ENCODE measurements at places on chromosomes 2 and 18. TPM values are rescaled to one million over a fixed set of nuclear protein-coding genes. Genes with fewer than 3 reads are reported as not detected.

Gene OSR1
- 99.6 TPM for total RNA-seq

DNA sequence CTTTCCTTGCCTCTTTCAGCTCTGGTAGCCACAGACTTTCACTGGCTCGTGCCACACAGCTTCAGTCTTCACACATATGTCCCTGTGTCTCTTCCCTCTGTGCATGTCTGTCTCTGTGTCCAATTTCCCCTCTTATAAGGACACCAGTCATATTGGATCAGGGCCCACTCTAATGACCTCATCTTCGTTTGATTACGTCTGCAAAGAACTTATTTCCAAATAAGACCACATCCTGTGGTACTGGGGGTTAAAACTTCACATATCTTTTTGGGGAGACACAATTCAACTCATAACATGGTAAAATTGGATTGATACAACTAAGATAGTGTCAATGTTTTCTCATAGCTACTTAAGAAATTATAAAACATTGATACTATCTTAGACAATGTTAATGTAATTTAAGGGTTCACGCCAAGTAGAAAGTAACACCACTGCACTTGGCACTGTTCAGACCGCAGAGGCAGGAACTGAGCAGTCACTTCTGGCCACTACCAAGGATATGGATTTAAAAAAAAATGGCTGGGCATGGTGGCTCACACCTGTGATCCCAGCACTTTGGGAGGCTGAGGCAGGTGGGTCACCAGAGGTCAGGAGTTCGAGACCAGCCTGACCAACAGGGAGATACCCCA, 119.6 kb upstream of the EPAS1 start:
- DNase-seq: no peak
- H3K4me3 ChIP-seq: no peak overlapping the region
- H3K27me3 ChIP-seq: no peaks in the 10 kb centered on the region
- peaks cover 12% of the 10 kb centered on the region for H3K4me1 ChIP-seq
- H3K27ac ChIP-seq: no peak overlapping the region

GRCh38 chr2:107001062-107001461, 115.1 kb upstream of the ST6GAL2 start:
- H3K27ac ChIP-seq: no peak overlapping the region
- DNase-seq: peak; percentile 34
- no peak overlapping the region for H3K4me3 ChIP-seq
- H3K36me3 ChIP-seq: no peaks in the 10 kb centered on the region
- no peaks in the 10 kb centered on the region for H3K27me3 ChIP-seq

- no peak overlapping the region for H3K4me3 ChIP-seq
- no peaks in the 10 kb centered on the region for H3K36me3 ChIP-seq
- no peak for DNase-seq
- H3K4me1 ChIP-seq: peaks cover 14% of the 10 kb centered on the region
- no peaks in the 10 kb centered on the region for H3K27me3 ChIP-seq
These were observed 190.6 kb downstream of the TPGS2 start for GRCh38 chr18:36638224-36638623.

DNA sequence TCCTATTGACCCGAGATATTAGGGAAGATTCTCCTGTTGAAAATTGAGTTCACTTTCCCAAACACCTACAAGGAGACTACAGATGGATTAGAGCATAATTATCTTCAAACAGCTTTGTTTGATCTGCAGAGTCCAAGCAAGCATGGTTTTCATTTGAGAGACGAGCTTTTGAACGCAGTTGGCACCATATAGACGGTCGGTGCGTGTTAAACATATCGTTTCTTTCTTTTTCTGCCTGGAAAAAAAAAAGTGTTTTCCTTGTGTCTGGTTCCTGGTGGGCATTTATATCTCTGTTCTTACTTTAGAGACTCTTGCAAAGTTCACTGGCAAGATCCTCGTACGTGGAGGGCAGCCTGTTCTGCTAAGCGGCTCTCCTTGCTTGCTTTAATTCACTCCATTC, 248.9 kb downstream of the TMEM182 start:
- no peaks in the 10 kb centered on the region for H3K27me3 ChIP-seq
- no peaks in the 10 kb centered on the region for H3K4me1 ChIP-seq
- no peak overlapping the region for H3K27ac ChIP-seq
- no peak for DNase-seq

DNA sequence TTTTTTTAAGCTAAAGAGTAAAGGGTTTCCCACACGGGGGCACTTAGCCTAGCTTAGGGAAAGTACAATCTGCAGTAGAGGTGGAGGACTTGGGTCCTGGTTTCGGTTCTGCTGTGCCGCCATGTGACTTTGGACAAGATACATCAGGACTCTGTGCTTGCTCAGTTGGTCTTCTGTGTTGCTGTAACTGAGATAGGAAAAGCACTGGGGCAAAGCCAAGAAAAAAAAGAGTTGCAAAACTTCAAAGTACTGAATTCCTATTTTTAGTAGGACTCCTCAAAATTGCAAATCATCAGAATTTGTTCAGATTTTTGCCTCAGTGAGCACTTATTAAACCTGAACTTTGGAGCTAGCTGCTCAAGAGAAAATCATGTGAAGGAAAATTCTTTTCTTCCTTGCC, 96.3 kb upstream of the STON1 start:
- no peak overlapping the region for H3K4me3 ChIP-seq
- no peak for DNase-seq
- no peaks in the 10 kb centered on the region for H3K4me1 ChIP-seq
- H3K27me3 ChIP-seq: no peaks in the 10 kb centered on the region
- no peak overlapping the region for H3K27ac ChIP-seq
- H3K36me3 ChIP-seq: no peaks in the 10 kb centered on the region

Gene ITPRID2
- total RNA-seq: 113 TPM

Gene ACMSD
- not detected for total RNA-seq

Gene CNTNAP5
- not detected for total RNA-seq

Gene MORN2
- 10.8 TPM for total RNA-seq

Gene NT5DC4
- total RNA-seq: not detected

DNA sequence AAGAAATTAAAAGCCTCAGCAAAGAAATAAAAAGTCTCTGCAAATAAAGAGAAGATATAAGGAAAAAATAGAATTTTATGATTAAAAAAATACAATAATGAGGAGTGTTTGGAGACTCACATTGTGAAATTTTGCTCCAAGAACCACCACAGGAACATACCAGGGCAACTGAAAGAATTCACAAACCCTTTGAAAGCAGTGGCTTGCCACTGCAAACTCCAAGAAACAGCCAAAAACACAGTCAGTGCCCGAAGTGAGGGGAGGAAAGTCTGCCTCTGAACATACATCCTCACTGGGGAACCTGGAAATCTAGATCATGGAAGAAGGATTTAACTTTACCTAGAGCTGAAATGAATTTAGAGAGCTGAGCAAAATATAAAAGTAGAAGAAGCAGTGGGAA, 33.1 kb downstream of the EVA1A start:
- H3K36me3 ChIP-seq: no peaks in the 10 kb centered on the region
- no peak overlapping the region for H3K27ac ChIP-seq
- H3K4me1 ChIP-seq: no peaks in the 10 kb centered on the region
- H3K4me3 ChIP-seq: no peak overlapping the region
- peaks cover 8% of the 10 kb centered on the region for H3K27me3 ChIP-seq
- no peak for DNase-seq

DNA sequence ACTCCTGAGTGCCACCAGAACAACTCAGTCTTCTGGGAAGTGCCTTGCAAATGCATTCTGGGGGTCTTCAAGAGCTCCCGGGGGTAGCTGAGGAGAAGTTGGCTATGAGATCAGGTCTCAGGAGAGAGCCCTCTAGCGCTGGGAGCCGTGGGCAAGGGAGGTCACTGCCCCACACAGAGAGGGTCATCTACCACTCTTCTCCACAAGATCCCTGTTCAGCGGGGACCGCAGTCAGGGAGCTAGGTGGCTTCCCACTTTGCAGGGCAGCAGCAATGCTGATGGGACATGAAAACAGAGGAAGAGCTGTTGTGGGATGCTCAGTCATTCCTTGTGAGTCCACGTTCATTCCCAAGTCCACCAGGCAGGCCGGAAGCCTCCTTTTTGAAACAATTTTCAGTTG, 66.6 kb downstream of the ACKR3 start:
- no peak overlapping the region for H3K4me3 ChIP-seq
- no peaks in the 10 kb centered on the region for H3K36me3 ChIP-seq
- H3K27me3 ChIP-seq: no peaks in the 10 kb centered on the region
- H3K4me1 ChIP-seq: peaks cover 17% of the 10 kb centered on the region
- no peak for DNase-seq
